Naive thymus-derived CD8-positive, alpha-beta T cell (primary cell): ENCODE measurements at places on chromosomes 16 and 17. TPM values are rescaled to one million over a fixed set of nuclear protein-coding genes. Genes with fewer than 3 reads are reported as not detected.

Gene TM4SF5
- not detected for total RNA-seq

Gene TNK1
- total RNA-seq: 23.1 TPM

Gene SHCBP1
- 1.6 TPM for total RNA-seq

Gene VKORC1
- 47.8 TPM for total RNA-seq

Gene KRTAP9-1
- not detected for total RNA-seq

Gene KRT13
- total RNA-seq: not detected

Gene CCL14
- total RNA-seq: not detected

Gene RHBDF1
- total RNA-seq: not detected

Gene ABI3
- 16.6 TPM for total RNA-seq

Gene SLC52A1
- total RNA-seq: 0.25 TPM

Gene CLEC18B
- 4.2 TPM for total RNA-seq
